Activated T-helper 9 cell treated with anti-CD3 and anti-CD28 coated beads, Interleukin-2, amount 50 U/mL, for 16 hours (primary cell): ENCODE measurements at places on chromosomes 3 and 15.

DNA sequence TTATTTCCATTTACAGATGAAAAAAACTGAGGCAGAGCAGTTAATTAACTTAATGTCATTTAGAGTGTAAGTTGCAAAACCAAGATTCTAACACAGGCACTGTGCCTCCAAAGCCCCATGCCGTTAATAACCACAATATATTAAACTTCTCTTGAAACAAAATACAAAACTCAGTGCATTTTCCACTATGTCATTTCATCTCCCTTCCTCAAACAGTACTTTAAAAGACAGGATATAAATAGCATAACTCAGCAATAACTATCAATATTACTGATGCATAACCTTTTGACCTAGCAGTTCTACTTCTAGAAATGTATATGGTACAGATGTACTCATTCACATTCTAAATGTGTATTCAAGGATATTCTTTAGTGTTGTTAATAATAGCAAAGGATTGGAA, 5.1 kb upstream of the TASOR start:
- no peak for DNase-seq

GRCh38 chr3:127817406-127817841, 4.9 kb downstream of the MGLL start:
- no peak for DNase-seq

GRCh38 chr15:66654361-66654738, 47.7 kb upstream of the SMAD6 start:
- DNase-seq: no peak

DNA sequence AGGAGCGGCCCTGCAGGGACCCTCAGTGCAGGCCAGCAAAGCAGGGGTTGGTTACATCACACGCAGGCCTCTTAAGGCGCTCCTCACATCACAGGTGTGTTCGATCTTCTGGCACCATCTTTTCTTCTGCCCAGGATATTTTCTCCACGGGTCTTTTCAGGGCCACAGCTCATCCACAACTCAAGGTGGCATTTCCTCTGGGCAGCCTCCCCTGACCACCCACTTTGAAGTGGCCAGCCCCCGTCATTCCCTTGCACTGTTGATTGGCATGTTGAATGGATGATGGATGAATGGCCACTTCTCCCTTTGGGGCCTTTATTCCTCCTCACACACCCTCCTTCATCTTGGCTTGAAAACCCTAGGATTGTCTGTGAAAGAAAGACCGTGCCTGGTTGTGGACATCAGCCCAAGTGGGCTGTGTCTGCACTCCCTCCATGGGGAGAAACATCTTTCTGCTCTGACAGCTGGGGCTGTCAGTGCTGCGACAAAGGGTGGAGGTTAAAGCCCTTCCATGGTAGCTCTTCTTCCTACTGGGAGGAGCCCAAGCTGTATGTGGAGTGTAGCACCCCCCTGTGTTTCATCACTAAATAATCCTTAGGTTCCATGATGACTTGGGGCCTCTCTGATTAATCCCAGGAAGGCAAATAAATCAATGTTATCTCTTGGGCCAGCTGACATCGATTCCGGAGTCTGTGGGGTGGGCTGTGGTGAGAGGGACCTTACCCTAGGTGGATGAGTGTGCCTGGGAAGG, 102.5 kb downstream of the EPHB1 start:
- DNase-seq: no peak

GRCh38 chr3:40317061-40317855, 7.8 kb downstream of the EIF1B start:
- no peak for DNase-seq

GRCh38 chr15:57297163-57297593, 79.1 kb upstream of the CGNL1 start:
- DNase-seq: no peak

DNA sequence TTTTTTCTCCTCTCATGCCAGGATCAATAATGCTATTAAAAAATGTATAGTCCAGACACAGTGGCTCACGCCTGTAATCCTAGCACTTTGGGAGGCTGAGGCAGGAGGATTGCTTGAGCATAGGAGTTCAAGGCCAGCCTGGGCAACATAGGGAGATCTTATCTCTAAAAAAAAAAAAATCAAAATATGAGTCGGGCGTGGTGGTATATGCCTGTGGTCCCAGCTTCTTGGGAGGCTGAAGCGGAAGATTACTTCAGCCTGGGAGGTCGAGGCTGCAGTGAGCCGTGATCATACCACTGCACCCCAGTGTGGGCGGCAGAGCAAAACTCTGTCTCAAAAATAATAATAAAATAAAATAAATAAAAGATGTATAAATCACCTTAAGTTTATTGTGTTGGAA, 75.4 kb downstream of the WWTR1 start:
- DNase-seq: no peak
